HCT116 (cell line): ENCODE measurements at places on chromosomes 6 and 20. TPM values are rescaled to one million over a fixed set of nuclear protein-coding genes. Genes with fewer than 3 reads are reported as not detected.
A peak's percentile ranks its signal among the peaks of the same experiment; 100 is the strongest.

DNA sequence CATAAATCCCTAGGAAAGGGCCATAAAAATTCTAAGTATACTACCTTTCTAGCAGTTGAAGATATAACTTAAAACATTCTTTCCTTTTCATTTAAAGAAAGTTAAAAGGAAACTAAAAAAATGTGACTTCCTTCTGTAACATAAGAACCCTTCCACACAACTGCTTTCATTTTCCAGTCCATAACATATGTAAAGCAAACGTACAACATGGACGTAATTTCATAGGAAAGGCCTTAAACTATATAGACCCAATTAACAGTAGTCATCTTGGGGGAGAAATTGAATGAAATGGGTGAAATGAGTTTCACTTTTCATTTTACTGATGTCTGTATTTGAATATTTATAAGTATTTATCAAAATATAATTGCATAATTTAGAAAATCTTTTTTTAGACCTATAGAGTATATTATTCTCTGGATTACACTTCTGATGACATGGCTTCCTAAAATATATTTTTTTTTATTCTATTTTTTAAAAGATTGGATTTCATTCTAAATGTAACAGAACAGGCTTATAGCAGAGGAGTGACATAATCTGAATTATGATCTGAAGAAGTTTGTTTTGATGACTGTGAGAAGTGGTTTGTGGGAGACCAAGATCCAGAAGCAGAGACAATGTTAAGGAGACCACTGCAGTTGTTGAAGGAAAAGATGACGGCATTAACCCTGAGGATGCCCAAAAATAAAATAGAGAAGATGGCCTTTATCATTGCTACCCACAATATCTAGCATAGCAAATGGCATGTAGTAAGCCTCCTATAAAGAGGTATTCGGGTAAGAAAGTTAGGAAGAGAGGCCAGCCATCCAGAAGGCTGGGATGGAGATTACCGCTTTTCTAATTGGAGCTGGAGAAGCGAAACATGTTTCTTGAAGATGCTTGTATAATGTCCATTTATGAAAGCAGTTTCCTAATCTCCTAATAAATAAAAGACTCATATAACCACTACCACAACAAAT lies 260.4 kb downstream of the PTPRK start:
- H3K4me1 ChIP-seq, result no peaks in the 10 kb centered on the region
- H3K4me3 ChIP-seq, result no peak overlapping the region
- H3K27ac ChIP-seq, result no peak overlapping the region
- no peaks in the 10 kb centered on the region for H3K27me3 ChIP-seq
- H3K36me3 ChIP-seq, result no peaks in the 10 kb centered on the region
- no peak for DNase-seq

GRCh38 chr6:139150920-139151319 lies 16.0 kb downstream of the HECA start:
- DNase-seq, result no peak
- H3K27me3 ChIP-seq, result no peaks in the 10 kb centered on the region
- no peak overlapping the region for H3K27ac ChIP-seq
- no peaks in the 10 kb centered on the region for H3K4me1 ChIP-seq
- no peaks in the 10 kb centered on the region for H3K36me3 ChIP-seq

- no peak overlapping the region for H3K27ac ChIP-seq
- H3K36me3 ChIP-seq, result no peaks in the 10 kb centered on the region
Observed at GRCh38 chr6:11663519-11663918, 115.1 kb downstream of the ADTRP start.

- no peaks in the 10 kb centered on the region for H3K27me3 ChIP-seq
- no peak overlapping the region for H3K27ac ChIP-seq
- no peaks in the 10 kb centered on the region for H3K36me3 ChIP-seq
- DNase-seq, result no peak
- H3K4me3 ChIP-seq, result no peak overlapping the region
- no peaks in the 10 kb centered on the region for H3K4me1 ChIP-seq
Observed at GRCh38 chr6:147095316-147095715, 108.9 kb upstream of the STXBP5 start.

GRCh38 chr6:160919723-160920440 lies 71.7 kb upstream of the MAP3K4 start:
- DNase-seq, result no peak
- no peak overlapping the region for H3K27ac ChIP-seq
- H3K4me3 ChIP-seq, result no peak overlapping the region
- no peaks in the 10 kb centered on the region for H3K4me1 ChIP-seq
- H3K27me3 ChIP-seq, result no peaks in the 10 kb centered on the region

- no peaks in the 10 kb centered on the region for H3K27me3 ChIP-seq
- DNase-seq, result no peak
- H3K4me1 ChIP-seq, result no peaks in the 10 kb centered on the region
- no peak overlapping the region for H3K27ac ChIP-seq
- no peak overlapping the region for H3K4me3 ChIP-seq
Observed at GRCh38 chr6:133871131-133871530, 17.8 kb upstream of the TCF21 start.

DNA sequence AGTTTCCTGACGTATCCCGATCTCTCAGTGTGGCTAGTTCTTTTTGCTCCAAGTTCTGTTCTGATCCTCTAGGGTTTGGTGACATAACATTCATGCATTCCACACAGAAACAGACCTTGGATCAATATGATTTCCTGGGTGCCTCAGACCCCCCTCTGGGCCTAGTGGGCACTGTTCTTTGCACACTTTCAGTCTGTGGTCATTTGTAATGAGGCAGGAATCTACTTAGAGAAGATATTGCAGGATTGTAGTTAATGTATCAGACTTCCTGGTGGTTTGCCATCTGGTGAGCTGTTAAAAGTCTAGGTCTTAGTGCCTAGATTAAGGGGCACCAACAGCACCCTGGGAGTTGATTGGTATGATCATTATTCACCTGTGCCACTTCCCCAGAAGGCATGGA lies 7.5 kb downstream of the BEND6 start:
- H3K4me3 ChIP-seq, result no peak overlapping the region
- no peaks in the 10 kb centered on the region for H3K36me3 ChIP-seq
- H3K27me3 ChIP-seq, result no peaks in the 10 kb centered on the region
- no peak overlapping the region for H3K27ac ChIP-seq

FGD2 gene
- 0.10 TPM for total RNA-seq

GRCh38 chr6:1080453-1081337 lies 231.2 kb upstream of the FOXQ1 start:
- H3K36me3 ChIP-seq, result no peaks in the 10 kb centered on the region
- no peak overlapping the region for H3K27ac ChIP-seq
- no peaks in the 10 kb centered on the region for H3K27me3 ChIP-seq
- H3K4me1 ChIP-seq, result no peaks in the 10 kb centered on the region

ANGPT4 gene
- not detected for total RNA-seq

SEMG1 gene
- total RNA-seq, result not detected

- no peak for DNase-seq
- H3K27me3 ChIP-seq, result peaks cover 19% of the 10 kb centered on the region
- no peak overlapping the region for H3K4me3 ChIP-seq
- H3K4me1 ChIP-seq, result no peaks in the 10 kb centered on the region
- no peak overlapping the region for H3K27ac ChIP-seq
Observed at GRCh38 chr6:132954936-132955335, 140.6 kb downstream of the RPS12 start.

- no peaks in the 10 kb centered on the region for H3K4me1 ChIP-seq
- H3K27me3 ChIP-seq, result no peaks in the 10 kb centered on the region; the same call in 1 of the 2 replicates
- H3K36me3 ChIP-seq, result no peaks in the 10 kb centered on the region
- H3K4me3 ChIP-seq, result no peak overlapping the region
- H3K27ac ChIP-seq, result no peak overlapping the region
- DNase-seq, result no peak
Observed at GRCh38 chr20:48040491-48040890, 255.2 kb upstream of the SULF2 start.

DNA sequence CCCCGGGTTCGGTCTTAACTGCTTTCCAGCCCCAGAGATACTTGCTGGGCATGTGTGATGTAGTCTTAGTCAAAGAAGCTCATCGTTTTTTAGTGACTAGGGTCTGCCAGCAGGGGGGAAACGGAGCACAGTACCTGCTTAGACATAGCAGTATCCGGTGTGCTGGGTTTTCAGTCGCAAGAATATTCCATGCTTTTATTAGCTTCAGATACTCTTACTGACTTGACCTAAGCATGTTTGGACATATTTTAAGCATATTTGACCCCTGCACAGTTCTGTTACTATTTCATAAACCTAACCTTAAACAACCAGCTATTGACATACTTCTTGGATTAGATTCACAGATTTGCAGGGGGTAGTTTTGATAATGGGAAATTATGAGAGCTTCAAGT lies 3.0 kb downstream of the E2F3 start:
- H3K27ac ChIP-seq, result peak overlapping the region; percentile 88
- no peaks in the 10 kb centered on the region for H3K27me3 ChIP-seq
- peaks cover 26% of the 10 kb centered on the region for H3K36me3 ChIP-seq
- H3K4me1 ChIP-seq, result no peaks in the 10 kb centered on the region

DNA sequence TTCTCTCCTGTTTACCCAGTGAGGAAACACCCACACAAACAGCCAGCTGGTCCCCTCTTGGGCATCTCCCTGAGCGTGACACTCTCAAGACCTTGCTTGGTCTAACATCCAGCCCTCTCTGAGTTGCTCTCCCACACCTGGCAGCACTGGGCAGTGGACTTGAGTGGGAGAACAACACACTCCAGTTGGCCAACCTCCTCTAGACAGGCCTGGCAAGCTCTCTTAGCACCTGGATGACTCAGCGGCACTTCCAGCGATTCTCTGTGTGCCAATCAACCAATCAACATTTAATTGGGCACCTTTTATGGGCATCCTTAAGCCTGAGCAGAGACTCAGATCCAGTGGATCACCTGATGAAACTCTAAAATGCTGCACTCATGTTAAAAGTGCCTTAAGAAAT lies 76.6 kb upstream of the QKI start:
- no peaks in the 10 kb centered on the region for H3K4me1 ChIP-seq
- H3K36me3 ChIP-seq, result no peaks in the 10 kb centered on the region
- DNase-seq, result no peak
- H3K27me3 ChIP-seq, result no peaks in the 10 kb centered on the region
- no peak overlapping the region for H3K4me3 ChIP-seq

- no peak for DNase-seq
- H3K27ac ChIP-seq, result no peak overlapping the region
- peaks cover 15% of the 10 kb centered on the region for H3K4me1 ChIP-seq
- no peak overlapping the region for H3K4me3 ChIP-seq
- no peaks in the 10 kb centered on the region for H3K36me3 ChIP-seq
Observed at GRCh38 chr6:157224951-157225574, 98.3 kb downstream of the TMEM242 start.

DNA sequence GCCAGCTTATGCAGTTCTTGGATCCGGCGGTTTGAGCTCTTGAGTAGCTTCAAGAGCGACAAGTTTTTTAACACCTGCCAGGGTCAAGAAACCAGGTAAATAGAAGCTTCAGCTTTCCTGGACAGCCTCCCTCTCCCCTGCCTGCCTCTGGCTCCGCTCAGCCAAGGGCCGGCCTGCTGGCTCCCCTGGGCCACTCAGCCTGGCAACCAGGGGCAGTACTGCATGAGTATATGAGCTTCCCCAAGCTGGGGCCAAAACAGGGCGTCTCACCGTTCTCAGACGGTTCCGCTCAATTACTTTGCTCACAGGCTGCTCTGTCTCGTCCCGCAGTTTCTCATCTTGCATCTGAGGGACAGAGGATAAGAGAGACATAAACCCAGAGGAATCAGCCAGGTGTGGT lies 856 bp downstream of the TP53TG5 start:
- H3K4me3 ChIP-seq, result no peak overlapping the region
- DNase-seq, result no peak
- H3K4me1 ChIP-seq, result peaks cover 20% of the 10 kb centered on the region
- no peak overlapping the region for H3K27ac ChIP-seq

DNA sequence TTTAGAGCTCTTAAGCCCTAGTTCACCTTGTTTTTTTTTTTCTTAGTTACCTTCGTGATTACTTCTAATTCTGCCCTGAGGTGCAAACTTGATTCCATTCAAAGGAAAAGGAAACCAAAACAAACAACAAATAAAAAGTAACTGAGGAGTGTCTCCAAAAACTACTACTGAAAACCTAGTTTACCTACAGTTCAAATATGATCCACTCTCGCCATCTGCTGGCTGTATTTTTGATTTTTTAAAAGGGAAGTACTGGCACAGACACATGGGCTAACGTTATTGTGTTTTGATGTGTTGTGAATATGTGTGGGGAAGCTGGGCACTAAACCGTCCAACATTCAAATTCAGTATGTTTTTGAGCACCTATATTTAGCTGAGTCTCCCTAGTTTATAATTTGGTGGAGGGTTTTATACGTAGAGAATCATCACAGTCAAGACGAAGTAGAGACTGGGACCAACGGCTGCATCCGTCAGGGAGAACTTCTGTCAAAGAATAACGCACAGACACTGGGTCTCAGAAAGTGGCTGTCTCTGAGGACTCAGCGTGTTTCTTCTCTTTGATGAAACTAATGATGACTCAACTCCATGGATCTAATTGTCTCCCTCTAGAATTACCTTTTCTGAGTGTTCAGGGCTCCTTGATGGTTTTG lies 373.5 kb upstream of the BTBD3 start:
- H3K27ac ChIP-seq, result no peak overlapping the region
- H3K4me1 ChIP-seq, result peaks cover 8% of the 10 kb centered on the region
- H3K36me3 ChIP-seq, result no peaks in the 10 kb centered on the region
- peak; percentile 64 for DNase-seq
- no peaks in the 10 kb centered on the region for H3K27me3 ChIP-seq

CTSA gene
- total RNA-seq, result 109 TPM

STX16 gene
- total RNA-seq, result 55.1 TPM

ENPP3 gene
- 0.15 TPM for total RNA-seq

DNA sequence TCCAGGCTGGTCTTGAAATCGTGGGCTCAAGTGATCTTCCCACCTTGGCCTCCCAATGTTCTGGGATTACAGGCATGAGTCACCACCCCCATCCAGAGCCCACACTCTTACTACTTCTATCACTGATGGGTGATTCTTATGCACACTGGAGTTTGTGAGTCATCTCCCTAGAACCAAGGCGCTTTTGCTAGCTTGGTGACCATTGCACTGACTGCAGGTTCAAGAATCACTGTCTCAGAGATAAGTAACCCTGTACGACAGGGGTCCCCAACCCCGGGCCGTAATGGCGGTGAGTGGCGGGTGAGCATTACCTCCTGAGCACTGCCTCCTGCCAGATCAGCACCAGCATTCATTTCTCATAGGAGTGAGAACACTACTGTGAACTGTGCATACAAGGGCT lies 118.8 kb downstream of the MAP3K7 start:
- no peaks in the 10 kb centered on the region for H3K4me1 ChIP-seq
- H3K27ac ChIP-seq, result no peak overlapping the region
- H3K36me3 ChIP-seq, result no peaks in the 10 kb centered on the region
- H3K4me3 ChIP-seq, result no peak overlapping the region
- no peak for DNase-seq

COL10A1 gene
- total RNA-seq, result not detected

DNA sequence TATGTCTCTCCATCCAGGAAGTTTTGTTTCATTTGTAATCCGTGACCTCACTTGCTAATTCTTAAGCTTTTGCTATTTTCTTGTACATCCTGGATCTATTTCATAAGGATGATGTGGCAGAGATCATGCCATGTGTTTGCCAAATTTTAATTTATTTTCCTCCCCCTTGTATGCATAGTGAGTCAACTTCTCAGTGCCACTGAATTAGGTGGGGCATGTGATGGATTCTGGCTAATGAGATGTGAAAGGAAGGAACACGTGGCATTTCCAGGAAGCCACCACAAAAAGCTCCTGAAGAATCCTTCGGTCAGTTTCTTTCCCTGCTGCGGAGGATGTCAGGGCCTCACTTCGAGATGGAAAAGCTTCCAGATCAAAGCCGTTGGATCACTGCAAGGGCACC lies 86.2 kb upstream of the PRL start:
- no peaks in the 10 kb centered on the region for H3K36me3 ChIP-seq
- no peak for DNase-seq
- no peak overlapping the region for H3K27ac ChIP-seq
- H3K4me1 ChIP-seq, result no peaks in the 10 kb centered on the region
- H3K27me3 ChIP-seq, result no peaks in the 10 kb centered on the region

- H3K4me1 ChIP-seq, result peaks cover 6% of the 10 kb centered on the region; the same call in 1 of the 2 replicates
- H3K27me3 ChIP-seq, result no peaks in the 10 kb centered on the region
- H3K4me3 ChIP-seq, result no peak overlapping the region
- no peaks in the 10 kb centered on the region for H3K36me3 ChIP-seq
- H3K27ac ChIP-seq, result no peak overlapping the region
- no peak for DNase-seq
Observed at GRCh38 chr20:20457392-20458126, 89.7 kb downstream of the INSM1 start.
